Effector memory CD8-positive, alpha-beta T cell (primary cell): ENCODE measurements at places on chromosomes 12 and 14.

DNA sequence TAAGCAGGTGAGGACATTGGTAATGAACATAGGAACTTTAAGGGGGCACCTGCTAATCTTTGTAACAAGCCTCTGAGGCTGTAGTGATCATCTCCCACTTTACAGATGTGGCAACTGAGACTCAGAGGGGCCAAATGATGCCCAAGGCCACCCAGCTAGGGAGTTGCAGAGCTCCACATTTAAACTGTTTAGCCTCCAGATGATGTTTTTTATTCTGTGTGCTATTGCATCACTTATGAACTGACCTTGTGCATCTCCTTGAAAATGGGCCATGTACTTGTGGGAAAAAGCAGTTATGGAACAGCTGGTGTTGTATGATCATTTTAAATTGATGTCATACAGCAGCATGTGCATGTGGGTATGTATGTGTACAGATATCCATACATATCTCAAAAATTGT lies 41.4 kb downstream of the TPCN1 start:
- DNase-seq: no peak

GRCh38 chr12:123095078-123095881 lies 55.6 kb downstream of the PITPNM2 start:
- DNase-seq: no peak

- no peak for DNase-seq
These were observed 51.2 kb upstream of the CERS5 start for GRCh38 chr12:50218386-50218785.

GRCh38 chr12:45557016-45557415 lies 172.5 kb upstream of the ARID2 start:
- DNase-seq: no peak

- DNase-seq: peak; percentile 62
These were observed 604 bp downstream of the EIF4B start for GRCh38 chr12:53006810-53007309.

DNA sequence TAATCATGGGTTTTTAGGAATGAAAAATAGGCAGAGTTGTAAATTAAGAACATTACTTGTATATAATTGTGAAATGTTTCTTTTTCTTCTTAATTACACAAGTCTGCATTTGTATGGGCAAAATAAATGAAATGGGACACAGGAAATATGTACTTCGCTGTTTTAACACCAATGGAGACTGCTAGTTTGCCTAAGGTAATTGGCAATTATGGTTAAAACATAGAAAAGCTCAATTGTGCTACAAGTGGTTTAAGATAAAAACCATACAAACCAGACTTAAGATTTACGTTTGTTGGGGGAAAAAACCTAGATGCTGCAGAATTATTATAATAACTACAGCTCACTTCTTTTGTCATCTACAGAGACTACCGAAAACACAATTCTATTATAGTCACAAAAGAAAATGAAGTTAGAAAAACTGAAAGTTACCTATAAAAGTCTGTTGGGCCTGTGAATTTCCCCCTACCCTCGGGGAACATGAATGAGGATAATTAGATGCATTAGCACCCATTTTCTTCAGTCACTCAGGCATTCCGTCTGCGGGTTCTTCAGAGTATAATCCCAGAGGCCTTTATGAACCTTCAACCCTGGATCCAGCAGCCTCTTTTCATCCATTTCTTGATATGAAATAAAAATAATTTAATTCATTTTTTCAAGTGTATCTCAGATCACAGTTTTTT lies 37.2 kb downstream of the BTBD7 start:
- no peak for DNase-seq

DNA sequence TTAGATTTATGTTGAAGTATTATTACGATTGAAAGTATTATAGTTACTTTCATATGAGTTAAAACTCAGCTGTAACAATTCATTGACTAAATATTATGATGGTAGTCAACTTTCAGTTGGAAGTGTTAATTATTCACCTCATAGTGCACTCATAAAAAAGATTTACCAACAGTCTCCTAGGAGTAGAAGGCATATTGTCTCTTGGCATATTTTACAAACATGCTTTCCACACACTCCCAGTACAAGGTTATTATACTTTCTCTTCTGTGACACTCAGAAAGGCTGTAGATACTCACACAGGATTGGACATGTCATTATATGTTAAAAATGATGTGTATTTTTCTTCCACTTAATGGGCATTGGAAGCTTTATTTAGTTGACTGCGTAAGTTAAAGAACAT lies 147.1 kb downstream of the NPAS3 start:
- no peak for DNase-seq

- DNase-seq: peak; percentile 17
These were observed 44.8 kb downstream of the FOXN4 start for GRCh38 chr12:109264095-109264942.
